ENCODE measurements at places on chromosomes 4 and X. TPM values are rescaled to one million over a fixed set of nuclear protein-coding genes. Genes with fewer than 3 reads are reported as not detected.

PWWP3B gene
- total RNA-seq = 11.5 TPM

F9 gene
- not detected for total RNA-seq

GPC4 gene
- 3.6 TPM for total RNA-seq

SSX7 gene
- total RNA-seq = not detected

SORCS2 gene
- total RNA-seq = 6.9 TPM

POU3F4 gene
- total RNA-seq = not detected

PLS3 gene
- total RNA-seq = 50.3 TPM

IKBKG gene
- 18.9 TPM for total RNA-seq

DNA sequence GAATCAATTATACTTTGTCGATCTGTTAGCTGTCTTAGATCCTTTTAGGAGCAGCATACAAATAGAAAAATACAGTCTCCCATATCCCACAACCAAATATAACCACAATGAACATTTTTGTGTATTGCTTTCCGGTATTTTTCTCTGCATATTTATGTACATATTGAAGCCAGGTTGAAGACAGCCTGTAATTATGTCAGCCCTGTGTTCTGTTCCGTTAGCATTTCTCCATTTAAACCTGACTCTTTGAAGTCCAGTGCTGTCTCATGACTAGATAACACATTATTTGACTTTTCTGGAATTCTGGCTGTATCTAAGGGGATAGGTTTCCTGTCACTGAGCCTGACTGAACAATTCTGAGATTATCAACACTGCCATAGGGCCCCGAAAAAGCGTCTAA, 4.0 kb upstream of the SLC34A2 start:
- no peak for DNase-seq

DNA sequence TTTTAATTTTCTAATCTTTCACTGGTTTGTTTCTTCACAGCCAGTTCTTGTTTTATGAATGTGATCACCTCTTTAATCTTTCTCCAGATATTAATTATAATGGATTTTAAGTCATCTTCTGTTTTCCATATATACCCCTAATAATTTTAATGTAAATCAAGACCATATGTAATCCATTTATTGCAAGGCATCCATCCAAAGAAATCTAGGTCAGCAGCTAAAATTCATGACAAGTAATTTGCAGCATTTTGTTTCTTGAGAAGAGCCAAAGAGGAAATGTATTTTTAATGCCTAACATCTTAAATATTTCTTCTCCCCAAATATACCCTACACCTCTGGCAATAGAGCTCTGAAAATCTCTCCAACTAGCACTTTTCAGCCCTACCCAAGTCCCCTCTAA, 81.1 kb downstream of the SUPT20HL2 start:
- no peak for DNase-seq

DNA sequence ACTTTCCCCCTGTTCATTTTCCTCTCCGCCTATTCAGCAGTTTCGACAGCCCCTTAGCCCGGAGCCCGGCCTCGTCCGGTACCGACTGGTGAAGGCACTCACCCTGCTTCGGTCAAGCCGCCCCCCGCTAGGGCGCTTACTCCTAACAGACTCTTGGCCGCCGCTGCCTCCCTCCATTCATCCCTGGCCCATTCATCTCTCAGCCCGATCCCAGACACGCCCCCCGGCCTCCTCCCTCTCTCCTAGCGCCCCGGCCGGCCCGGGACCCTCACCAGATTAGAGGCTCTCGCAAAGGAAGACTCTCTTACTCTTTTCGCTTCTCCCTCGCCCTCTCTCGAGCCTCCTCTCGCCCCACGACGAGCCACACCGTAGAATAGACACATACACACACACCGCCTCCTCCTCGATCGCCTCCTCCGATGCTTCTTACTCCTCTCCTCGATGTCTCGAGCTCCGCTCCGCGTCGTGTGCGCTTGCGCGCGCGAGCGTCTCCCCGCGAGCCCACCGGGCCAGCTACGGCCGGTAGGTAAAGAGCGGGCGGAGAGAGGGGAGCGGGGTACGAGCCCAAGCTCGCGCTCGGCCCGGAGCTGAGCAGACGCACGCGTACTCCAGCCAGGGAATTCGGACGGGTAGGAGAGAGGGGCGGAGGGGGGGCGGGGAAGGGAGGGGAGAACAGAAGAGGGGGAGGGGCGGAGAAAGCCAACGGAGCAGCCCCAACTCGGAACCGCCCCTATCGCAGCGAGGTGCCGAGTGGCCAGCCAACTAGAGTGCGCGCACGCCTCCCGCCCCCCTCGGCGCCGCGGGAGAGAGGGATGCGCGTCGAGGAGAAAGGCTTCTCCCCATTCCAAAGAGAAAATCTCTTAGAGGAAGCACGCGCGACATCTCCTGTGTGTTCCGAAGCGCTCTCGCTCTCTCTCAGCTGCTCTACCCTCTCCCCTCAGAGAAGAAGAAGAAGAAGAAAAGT, at the start of gene WNK3:
Gene WNK3, minus strand, starts transcription at position 633 of the 964 bp plus-strand sequence.
- peak; percentile 79 for DNase-seq

- DNase-seq = no peak
Observed at GRCh38 chr4:81472281-81473182, 825 bp upstream of the RASGEF1B start.

GRCh38 chr4:182533964-182534363, 290.8 kb downstream of the TENM3 start:
- no peak for DNase-seq

- DNase-seq = no peak
Observed at GRCh38 chr4:25361253-25361652, 15.8 kb upstream of the ANAPC4 start.
